ENCODE measurements at places on chromosomes 6 and 20. TPM values are rescaled to one million over a fixed set of nuclear protein-coding genes. Genes with fewer than 3 reads are reported as not detected.

ENTPD6 gene
- total RNA-seq = 70.8 TPM

TTBK1 gene
- not detected for total RNA-seq

BNIP5 gene
- total RNA-seq = not detected

DNMT3B gene
- total RNA-seq = 2.9 TPM
